GM18507 (cell line): ENCODE measurements at places on chromosomes 16 and 17.

DNA sequence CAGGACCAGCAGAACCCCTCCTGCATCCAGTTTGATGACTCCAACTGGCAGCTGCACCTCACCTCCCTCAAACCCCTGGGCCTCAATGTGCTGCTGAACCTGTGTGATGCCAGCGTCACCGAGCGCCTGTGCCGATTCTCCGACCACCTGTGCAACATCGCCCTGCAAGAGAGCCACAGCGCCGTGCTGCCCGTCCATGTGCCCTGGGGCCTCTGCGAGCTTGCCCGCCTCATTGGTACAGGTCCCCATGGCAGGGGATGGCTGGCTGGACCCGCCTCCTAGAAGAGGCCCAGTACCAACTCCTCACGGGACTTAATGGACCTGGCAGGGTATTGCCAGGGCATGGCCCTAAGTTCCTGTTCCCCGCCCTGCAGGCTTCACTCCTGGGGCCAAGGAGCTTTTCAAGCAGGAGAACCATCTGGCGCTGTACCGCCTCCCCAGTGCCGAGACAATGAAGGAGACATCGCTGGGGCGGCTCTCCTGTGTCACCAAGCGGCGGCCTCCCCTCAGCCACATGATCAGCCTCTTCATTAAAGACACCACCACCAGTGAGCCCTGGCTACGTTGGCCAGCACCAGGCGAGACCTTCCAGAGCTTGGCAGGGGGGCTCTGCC is 22.7 kb downstream of the CASKIN2 start:
- no peak for DNase-seq

DNA sequence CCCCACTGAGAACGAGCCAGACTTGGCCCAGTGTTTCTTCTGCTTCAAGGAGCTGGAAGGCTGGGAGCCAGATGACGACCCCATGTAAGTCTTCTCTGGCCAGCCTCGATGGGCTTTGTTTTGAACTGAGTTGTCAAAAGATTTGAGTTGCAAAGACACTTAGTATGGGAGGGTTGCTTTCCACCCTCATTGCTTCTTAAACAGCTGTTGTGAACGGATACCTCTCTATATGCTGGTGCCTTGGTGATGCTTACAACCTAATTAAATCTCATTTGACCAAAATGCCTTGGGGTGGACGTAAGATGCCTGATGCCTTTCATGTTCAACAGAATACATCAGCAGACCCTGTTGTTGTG is 631 bp downstream of the BIRC5 start:
- DNase-seq: no peak

DNA sequence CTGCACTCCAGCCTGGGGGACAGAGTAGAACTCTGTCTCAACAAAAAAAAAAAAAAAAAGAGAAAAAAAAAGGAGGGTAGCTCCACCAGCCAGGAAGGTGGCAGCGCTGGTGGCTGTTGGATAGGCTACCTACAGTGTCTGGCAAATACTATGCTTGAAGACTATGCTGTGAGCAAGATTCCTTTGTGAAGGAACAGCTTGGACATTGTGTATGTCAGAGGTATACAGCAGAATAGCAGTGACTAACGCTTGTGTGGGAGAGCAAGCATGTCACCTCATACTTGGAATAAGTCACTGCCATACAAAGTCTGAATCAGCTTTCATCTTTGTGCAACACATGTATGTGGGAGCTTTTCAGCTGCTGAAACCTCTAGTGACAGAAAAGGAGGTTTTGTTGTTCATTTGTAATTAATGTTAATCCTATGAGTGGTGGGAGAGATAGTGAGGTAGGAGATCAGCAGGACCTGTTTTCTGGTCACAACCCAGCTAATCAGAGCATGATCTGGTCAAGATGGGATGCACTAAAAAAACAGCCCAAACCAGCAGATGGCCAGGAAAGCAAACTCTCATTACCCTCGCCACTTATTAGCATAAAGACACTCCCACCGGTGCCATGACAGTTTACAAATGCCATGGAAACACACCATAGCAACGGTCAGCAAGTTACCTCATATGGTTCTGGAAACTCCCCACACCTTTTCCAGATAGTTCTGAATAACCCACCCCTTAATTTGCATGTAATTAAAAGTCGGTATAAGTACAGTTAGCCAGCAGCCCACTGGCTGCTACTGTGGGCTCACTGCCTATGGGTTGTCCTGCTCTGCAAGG is 6.8 kb upstream of the ITGAD start:
- no peak for DNase-seq

DNA sequence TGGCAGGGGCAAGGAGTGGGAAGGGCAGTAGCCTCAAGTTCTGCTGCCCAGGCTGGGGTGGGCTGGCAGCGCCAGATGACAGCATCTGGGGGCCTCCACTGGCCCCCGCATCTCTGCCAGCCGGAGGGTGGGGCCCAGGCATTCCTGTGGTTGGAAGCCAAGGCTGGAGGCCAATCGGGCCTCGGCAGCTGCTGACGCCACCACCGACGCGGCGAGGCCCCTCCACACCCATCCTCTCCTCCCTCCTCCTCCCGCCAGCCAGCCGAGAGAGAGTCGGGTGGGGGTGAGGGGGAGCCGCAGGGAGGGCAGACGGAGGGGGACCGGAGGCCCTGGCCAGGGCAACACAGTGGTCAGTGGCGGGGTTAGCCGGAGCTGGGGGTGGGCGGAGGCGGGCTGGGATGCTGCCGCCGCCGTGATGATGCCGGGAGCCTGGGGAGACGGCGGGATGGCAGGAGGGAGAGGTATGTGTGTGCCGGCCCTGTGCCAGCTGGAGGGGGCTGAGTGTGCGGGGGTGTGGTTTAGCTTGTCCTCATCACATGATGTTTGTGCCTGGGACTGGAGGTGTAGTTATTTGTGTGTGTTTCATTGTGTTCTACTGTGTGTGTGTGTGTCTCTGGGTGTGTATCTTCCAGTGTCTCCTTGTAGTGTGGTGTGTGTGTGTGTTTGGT is 36.6 kb downstream of the ARHGAP23 start:
- no peak for DNase-seq

DNA sequence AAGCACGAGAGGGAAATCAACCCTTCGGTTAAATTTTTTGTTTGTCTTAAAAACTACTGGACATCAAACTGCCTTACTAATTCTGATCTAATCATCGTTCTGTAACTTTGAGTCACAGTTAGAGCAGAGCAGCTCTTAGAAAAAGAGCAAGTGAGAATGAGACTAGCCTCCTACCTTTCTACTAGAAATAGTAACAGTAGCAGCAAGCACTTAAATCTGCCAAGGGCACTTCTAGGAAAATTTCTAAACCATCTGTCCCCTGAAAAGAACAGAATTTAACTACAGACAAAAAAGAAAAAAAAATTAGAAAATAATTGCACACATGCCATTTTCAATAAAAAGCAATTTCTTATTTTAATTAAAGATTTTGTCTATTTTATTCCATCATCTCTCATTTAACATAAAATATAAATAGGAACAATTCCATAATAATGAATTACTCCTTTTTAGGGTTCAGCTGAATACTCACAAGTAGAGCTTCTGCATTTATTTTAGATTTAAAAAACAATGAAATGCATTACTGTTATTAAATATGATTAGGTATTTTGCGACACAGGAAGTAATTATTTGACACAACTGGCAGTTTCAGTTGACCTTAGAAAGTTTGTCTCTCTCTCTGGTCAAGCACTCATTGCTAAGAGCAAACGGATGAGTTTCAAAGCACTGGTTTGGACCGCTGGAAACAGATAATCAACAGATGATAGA is 250.8 kb upstream of the SOX9 start:
- no peak for DNase-seq

DNA sequence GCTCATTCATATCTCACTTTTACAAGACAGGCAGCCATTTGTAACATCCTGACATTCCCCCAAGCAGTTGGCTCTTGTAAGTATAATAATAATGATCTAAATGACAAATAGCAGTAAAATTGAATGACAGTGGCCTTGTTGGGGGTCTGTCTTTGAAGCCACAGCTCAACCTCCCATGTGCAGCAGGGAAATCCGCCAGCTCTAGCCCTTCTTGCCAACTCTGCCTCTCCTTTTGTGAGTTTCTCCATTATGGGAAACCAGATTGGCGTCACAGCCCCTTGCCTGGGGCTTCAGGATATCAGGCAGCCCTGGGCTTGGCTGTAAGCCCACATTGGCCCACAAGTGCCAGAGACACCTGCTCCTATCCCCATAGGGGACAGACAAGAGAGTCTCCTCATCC is 70.4 kb upstream of the CACNG5 start:
- no peak for DNase-seq

DNA sequence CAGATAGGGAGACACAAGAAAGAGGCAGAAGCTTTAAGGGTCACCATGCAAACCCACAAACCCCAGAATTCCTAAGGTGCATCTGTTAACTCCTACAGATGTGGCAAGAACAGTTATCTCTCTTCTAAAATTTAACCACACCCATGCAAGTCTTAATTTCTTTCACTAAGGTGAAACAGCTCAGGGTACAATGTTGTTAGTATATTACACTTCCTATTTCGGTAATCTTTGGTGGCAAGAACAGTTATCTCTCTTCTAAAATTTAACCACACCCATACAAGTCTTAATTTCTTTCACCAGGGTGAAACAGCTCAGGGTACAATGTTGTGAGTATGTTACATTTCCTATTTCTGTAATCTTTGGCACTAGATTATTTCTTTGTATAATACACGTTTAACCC is 6.6 kb downstream of the CCL23 start:
- DNase-seq: no peak

DNA sequence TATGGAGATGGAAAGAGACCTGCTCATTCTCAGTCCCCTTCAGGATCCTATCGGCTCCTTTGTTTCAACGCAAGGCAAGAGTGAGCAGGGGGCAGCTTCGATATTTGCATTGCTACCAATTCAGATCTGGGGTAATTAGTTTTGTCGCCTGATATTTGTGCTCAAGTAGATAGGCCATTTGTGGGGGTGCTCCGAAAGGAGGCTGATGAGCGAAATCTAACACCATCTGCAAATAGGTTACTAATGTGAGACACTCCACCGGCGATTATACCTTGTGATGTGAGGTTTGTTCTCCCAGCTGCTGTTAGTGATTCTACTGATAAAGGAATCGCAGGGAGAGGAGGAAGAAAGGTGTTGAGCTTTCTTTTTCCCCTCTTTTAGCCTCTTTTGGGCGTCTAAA is 31.5 kb downstream of the WSCD1 start:
- no peak for DNase-seq

DNA sequence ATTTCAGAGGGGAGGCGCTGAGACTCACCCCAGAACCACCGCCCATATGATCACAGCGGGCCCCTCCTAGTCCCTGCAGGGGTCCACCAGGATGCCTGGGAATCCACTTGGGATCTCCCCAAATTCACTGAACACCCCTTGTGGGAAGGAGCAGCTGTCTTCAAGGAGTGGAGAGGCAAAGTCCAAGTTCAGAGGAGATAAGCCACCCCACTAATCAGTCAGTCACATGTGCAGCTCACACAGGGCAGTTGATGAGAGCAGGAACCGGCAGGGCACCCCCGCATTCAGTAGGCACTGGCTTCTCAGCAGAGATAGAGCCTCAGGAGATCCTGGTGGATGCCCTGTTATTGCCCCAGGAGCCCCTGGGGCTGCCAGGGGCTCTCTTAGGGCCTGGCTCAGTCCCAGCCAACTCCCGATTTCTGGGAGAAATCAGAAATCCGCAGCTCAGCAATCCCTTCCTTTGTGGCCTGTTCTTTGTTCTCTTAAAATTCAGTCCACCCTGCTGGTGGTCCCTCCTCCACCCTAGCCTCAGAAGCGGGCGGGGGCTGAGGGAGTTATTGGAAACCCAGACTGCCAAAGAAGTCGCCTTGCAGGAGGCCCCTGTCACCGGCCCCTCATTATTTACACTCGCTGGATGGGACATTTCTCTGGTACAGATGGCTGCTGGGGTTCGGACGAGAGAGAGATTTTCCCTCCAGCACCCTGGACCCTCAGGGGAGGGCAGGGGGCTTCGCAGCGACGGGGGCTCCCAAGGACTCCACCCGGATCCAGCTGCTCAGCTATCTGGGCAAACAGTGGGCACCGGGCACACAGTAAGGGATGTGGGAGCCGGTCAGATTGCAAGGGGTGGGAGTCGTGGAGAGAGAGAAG is 1.8 kb downstream of the CDC42EP4 start:
- DNase-seq: no peak

DNA sequence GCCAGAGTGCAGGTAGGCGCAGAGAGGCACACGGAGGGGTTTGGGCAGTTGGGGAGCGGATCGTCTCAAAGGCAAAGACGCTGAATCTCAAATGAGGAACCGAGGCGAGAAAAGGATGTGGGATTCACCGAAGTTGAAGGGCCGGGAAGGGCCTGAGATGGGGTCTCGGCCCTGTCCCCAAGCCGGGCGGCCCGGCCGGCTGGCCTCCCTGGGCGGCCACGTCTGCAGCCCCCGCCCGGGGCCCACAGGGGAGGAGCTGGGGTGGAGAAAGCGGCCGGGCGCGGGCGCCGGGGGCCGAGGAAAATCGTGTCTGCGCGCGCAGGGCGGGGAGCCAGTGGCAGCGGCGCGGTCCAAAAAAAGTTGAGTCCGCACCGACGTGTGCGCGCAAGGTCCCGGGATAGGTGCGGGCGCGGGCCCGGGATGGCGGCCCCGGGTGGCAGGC is 458 bp downstream of the SLC12A4 start:
- no peak for DNase-seq

GRCh38 chr17:59107306-59107670 is 608 bp upstream of the TRIM37 start:
- no peak for DNase-seq

DNA sequence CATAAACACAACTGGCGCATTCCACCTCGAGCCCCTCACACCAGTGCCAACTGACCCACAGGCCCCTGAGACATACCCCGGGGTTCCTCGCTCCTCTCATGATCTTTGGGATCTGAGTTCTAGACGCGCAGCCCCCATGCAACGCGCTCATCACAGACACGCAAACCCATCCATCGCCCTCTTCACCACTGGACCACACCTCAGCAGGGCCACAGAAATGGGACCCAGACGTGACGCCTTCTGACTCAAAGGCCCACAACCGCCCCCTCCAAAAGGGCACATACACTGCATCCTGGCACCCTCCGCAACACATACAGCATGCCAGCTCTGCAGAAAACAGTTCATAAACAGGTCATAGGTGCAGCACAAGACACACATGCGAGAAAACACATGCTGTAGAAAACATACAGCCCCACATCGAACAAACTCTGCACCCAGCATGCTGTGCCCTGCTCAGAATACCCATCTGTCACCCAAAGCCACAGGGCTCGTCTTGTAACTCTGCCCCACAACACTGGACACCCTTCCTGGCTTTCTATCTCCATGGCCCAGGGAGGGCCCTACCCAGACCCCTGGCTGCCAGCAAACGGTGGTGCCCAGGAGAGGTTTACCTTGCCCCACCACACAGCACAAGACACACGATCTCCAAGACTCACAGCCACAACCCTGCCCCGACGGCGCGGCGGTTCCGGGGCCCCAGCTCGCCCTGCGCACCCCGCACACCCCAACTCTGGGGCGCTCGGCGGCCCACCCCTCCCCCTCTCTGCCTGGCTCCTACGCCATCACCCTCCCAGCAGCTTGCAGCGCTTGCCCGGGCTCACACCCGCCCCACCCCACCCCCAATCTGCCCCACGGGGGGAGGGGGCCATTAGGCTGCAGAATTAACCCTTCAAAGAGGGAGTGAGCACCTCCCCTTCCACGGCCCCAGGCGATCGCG is 887 bp downstream of the ZBTB4 start:
- no peak for DNase-seq

- no peak for DNase-seq
Observed at GRCh38 chr16:30551781-30552180, 6.4 kb downstream of the ZNF764 start.

- no peak for DNase-seq
Observed at GRCh38 chr17:14321476-14321949, 20.6 kb downstream of the HS3ST3B1 start.

- DNase-seq: no peak
Observed at GRCh38 chr17:45223539-45224528, 2.1 kb downstream of the FMNL1 start.

GRCh38 chr16:74307383-74307782 is 10.8 kb downstream of the PSMD7 start:
- DNase-seq: no peak

- DNase-seq: no peak
Observed at GRCh38 chr17:57442914-57443571, 186.7 kb downstream of the MSI2 start.
